ENCODE measurements at places on chromosomes 2 and 18.

GRCh38 chr2:86338778-86339295 lies 1.4 kb upstream of the REEP1 start:
- DNase-seq: no peak

DNA sequence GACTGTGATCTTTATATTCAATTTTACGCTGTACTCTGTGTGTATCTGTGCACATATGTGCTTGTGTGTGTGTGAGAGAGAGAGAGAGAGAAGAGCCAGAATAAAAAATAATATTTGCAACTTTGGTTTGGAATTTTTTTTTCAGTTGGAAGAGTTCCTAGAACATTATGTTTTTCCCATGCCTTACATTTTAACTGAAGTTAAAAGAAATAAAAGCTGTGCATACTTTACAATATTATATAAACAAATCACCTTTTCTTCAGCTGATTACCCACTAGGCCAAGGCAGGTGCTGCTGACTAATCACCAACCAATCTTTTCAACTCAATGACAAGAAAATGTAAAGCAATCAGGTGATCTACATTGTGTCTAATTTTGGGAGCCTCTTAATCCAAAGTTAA lies 366.3 kb downstream of the NYAP2 start:
- DNase-seq: no peak

- no peak for DNase-seq
Observed at GRCh38 chr2:174335254-174335987, 667 bp downstream of the SP9 start.

GRCh38 chr2:218615868-218616315 lies 8.2 kb downstream of the PLCD4 start:
- DNase-seq: no peak

GRCh38 chr2:200013906-200014305 lies 58.5 kb downstream of the MAIP1 start:
- DNase-seq: no peak

GRCh38 chr2:62118160-62118559 lies 77.8 kb upstream of the B3GNT2 start:
- DNase-seq: no peak

GRCh38 chr18:62569081-62569655 lies 46.3 kb downstream of the ZCCHC2 start:
- no peak for DNase-seq

GRCh38 chr2:138959031-138959430 lies 178.8 kb upstream of the NXPH2 start:
- no peak for DNase-seq

GRCh38 chr2:69914164-69914949 lies 552 bp upstream of the MXD1 start:
- DNase-seq: peak; percentile 100

DNA sequence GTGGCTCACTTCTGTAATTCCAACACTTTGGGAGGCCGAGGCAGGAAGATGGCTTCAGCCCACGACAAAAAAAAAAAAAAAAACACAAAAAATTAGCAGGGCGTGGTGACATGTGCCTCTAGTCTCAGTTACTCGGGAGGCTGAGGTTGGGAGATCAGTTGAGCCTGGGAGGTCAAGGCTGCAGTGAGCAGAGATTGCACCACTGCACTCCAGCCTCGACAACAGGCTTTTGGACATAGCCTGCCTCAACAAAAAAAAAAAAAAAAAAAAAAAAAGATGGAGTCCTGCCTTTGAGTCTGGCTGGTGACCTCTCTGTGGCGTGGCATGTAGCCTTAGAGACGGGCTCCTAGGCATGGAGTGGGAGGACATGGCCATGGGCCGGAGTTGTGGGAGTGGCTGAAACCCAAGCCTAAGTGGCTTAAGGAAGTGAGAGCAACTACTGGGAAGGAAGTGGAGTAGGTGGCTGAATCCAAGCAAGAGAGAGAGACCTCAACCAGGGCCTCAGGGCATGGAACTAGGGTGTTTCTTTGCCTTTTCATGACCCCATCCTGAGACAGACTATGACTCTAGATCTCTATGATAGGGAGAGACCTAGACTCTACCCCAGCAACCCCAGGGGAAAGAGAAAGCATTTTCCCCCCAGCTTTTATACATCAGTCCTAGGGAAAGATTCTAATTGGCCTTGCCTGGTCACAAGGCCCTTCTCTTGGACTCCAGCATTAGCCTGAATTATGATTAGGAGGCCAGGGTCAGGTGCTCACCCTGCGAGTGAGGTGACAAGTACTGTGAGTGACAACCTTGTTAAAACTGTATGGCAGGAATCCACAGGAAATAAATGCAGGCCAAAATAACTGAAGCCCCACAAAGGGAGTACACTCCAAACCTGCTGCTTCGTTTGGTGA lies 34.2 kb downstream of the NPAS2 start:
- DNase-seq: no peak

DNA sequence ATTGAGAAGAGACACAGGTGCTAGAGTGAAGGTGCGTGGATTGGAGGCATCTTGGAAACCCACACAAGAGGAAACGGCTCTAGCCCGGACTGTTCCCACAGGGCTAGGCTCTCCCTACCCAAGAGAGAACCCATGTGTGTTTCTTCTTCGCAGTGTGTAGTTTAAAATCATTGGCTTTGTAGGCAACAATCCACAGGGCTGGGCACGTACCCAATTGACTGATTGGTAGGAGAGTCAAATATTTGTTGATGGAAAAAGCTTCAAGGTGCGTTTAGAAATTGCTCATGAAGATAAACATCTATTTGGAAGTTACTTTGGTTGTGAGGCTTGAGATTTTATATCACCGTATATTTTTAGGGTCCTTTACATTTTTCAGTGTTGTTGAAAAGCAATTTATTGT lies 13.2 kb upstream of the YWHAQ start:
- no peak for DNase-seq

DNA sequence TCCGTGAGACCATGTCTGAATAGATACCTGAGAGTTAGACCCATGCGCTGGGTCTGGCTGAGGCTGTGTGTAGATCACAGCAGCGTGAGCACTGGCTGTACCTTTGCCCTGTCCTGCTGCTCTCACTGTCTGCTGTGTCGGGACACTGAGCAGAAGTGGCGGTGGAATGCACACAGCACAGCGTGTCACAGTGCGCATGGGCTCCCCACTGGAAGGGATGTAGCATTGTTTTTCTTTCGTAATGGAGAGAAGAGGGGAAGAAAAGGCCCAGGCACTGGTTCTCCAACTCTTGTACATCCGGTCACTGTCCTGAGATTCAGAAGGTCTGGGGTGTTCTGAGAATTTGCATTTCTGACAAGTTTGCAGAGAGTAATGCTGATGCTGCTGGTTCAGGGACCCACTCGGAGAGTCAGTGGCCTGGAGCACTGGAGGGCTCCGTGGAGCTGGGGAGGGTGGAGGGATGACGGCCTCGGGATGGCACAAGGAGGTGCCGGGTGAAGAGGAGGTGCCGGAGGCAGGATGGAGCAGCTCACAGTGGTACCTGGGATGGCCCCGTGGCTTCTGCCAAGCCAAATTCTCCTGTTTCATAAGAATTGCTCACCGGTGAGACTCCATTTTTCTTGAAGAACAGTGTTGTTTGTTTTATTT lies 252.8 kb downstream of the LDLRAD4 start:
- no peak for DNase-seq

- peak; percentile 96 for DNase-seq
Observed at GRCh38 chr2:174835797-174836255, 71.6 kb upstream of the CHRNA1 start.

- no peak for DNase-seq
Observed at GRCh38 chr2:172571245-172571644, 15.4 kb downstream of the PDK1 start.
